ENCODE measurements at places on chromosomes 5 and 9.

DNA sequence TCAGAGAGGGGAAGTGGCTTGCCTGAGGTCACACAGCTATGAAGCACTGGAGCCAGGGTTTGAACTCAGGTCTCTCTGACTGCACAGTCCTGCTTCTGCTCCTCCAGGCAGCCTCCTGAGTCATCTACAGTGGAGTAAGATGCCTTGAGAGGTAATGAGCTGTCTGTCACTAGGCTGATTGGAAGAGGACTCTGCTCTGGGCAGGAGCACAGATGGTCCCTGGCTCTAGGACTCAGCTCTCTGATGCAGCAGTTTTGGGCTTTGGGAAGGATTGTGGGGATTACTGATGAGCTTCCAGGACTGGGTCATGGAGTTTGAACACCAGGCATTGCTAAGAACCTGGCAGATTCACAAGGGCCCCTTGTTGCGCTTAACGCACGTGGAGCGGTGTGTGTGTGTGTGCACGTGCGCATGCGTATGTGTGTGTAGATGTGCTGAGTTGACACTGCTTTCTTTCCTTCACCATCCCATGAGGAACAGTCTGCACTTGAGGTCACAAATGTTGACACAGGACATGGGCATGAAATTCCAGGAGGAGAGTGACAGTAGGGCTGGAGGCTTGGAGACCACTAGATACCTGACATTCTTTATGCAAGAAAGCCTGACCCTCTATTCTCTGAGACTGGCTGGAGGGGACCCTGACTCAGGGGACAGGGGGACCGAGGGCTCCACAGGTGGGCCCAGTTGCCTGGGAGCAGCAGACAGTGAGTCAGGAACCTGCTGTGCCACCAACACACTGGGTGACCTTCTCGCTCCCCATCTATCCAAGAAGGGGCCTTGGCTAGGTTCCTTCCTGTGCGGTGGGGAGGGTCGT, 170.5 kb downstream of the RGS3 start:
- DNase-seq: no peak

- DNase-seq: no peak
Measured at GRCh38 chr5:54476682-54477081, 21.2 kb downstream of the HSPB3 start.

DNA sequence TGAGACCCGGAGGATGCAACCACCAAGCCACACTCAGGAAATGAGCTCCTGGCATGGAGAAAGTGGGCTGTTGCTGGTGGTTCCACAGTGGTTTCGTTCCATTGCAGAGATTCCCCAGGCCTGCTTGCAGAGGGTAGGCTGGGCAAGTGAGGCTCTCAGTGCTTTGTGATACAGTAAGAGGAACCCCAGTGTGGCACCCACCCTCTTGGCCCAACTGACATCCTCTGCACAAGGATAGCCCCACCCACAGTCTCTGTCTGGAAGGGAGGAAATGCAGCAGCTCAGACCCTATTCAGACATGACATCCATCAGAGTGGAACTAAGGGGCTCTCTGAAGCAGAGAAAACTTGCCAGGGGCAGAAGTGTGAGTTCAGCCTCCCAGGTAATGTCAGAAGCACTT, 69.6 kb upstream of the FSTL4 start:
- no peak for DNase-seq

GRCh38 chr9:7216004-7216841, 458.4 kb downstream of the KDM4C start:
- peak; percentile 42 for DNase-seq

DNA sequence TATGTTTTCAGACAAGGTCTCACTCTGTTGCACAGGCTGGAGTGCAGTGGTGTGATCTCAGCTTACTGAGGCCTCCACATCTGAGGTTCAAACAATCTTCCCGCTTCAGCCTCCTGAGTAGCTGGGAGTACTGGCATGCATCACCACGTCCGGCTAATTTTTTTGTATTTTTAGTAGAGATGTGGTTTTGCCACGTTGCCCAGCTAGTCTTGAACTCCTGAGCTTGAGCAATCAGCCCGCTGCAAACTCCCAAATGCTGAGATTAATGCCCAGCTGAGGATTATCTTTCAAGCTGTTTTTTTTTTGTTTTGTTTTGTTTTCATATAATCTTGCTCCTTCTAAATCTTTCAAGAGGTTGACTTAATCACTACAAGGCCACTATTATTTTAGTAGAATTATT, 47.3 kb upstream of the SLC28A3 start:
- no peak for DNase-seq

DNA sequence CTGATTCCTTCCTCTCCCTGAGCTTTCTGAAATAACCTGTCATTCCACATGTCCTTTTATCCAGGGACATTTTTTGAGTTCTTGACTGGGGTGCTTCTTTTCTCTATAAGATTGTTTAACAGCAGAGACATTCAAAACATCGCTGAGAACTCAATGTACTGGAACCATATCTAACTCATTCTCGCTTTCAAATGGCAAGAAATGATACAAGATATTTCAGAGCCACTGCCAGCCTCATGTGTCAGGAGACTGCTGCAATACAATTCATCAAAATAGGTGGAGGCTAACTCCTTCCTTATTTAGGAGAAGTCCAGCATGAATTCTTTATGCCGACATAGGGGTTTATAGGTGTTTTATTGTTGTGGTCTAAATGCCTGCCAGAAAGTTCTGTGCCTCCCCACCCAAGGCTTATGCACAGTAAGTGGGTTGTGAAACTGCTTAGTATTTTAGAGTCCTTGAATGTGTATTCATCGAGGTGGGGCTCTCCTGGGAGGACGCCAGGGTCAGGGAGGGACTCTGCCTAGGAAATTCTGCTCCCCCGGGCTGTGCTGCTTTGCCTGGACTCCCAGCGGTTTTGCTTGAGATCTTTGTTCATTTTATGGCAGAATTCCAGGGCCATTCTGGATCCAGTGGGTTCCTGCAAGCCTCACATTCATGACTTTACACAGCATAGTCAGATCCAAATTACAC, 53.9 kb downstream of the ZNF474 start:
- no peak for DNase-seq

GRCh38 chr9:73573235-73573634, 421.6 kb downstream of the ANXA1 start:
- no peak for DNase-seq

DNA sequence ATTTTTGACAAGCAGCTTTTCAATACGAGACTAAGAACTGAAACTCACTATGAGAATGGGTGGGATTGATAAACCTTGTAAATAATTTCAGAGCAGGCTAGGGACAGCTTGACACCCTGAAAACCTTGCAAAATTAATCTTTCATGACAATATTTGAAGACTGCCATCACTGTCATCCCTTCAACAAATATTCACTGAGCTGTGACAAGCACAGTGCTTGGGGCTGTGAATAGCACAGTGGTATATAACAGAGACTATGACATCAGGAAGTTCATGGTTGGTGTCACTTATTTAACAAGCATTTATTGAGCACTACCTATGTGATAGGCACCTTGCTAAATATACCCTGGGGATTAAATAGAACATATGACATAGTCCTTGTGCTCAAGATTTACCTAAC, 741.0 kb upstream of the RIOK2 start:
- no peak for DNase-seq

DNA sequence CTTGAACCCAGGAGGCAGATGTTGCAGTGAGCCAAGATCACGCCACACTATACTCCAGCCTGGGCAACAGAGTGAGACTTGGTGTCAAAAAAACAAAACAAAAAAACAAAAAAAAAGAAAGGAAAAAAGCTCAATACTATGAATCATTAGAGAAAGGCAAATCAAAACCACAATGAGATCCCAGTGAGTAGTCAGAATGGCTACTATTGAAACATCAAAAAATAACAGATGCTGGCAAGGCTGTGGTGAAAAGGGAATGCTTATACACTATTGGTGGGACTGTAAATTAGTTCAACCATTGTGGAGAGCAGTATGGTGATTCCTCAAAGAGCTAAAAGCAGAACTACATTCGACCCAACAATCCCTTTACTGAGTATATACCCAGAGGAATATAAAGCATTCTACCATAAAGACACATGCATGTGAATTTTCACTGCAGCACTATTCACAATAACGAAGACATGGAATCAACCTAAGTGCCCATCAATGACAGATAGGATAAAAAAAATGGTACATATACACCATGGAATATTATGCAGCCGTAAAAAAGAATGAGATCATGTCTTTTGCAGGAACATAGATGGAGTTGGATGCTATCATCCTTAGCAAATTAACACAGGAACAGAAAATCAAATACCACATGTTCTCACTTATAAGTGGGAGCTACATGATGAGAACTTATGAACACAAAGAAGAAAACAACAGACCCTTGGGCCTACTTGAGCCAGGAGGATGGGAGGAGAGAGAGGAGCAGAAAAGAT, 81.9 kb upstream of the ARRDC3 start:
- DNase-seq: no peak

- DNase-seq: no peak
Measured at GRCh38 chr5:157554179-157555036, 21.2 kb downstream of the ADAM19 start.

DNA sequence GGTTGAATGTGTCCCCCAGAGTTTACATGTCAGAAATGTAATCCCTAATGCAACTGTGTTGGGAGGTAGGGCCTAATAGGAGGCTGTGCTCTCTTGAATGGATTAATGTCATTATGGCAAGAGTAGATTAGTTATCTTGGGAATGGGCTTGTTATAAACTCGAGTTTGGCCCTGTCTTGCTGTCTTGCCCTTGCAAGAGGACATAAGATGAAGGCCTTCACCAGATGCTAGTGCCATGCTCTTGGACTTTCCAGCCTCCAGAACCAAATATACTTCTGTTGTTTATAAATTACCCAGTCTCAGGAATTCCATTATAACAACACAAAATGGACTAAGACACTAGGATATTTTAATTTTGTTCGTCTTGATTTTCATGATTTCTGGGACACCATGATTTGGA, 5.4 kb downstream of the PIK3R1 start:
- DNase-seq: no peak

DNA sequence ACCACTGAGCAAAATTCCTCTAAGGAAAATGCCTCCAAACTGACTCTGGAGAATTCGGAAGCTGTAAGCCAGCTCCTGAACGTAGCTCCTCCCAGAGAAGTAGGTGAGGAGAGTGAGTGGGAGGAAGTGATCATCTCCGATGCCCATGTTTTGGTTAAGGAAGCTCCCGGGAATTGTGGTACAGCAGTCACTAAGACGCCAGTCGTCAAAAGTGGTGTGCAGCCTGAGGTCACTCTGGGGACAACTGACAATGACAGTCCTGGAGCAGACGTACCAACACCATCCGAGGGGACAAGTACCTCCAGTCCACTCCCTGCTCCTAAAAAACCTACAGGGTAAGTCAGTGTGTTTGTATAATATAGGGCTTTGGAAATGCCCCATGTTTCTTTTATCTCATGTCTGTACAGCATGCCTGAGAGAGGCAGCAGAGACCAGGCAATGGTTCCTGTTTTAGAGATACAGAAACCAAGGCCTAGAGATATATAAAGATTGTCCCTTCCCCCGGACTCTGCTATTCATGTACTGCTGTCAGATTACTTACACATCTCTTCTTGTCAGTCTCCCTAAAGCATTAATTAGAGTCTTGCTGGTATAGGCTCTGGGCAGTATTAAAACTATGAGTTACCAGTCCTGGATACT, 23.9 kb downstream of the HMGXB3 start:
- no peak for DNase-seq

- DNase-seq: no peak
Measured at GRCh38 chr5:6029811-6030271, 348.5 kb downstream of the MED10 start.

GRCh38 chr9:108746864-108747263, 108.9 kb downstream of the ACTL7B start:
- no peak for DNase-seq

DNA sequence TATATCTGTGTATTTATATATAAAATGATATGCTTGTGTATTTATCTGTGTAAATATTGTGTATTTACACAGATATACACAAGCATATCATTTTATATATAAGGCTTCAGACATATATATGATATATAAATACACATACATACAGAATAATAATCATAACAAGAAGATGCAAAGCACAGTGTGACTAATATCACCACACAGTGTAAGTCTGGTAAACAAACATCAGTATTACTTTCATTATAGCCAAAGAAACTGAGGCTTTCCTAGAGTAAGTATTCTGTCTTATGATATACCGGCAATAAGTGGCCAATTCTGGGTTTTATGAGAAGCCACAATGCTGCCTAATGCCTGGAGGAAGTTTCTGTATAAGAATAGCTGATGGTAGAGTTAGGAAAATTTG, 29.9 kb upstream of the RAPGEF6 start:
- DNase-seq: no peak

GRCh38 chr5:145983446-145983845, 47.1 kb downstream of the SH3RF2 start:
- no peak for DNase-seq

- no peak for DNase-seq
Measured at GRCh38 chr9:121262953-121263352, 5.0 kb upstream of the GSN start.

DNA sequence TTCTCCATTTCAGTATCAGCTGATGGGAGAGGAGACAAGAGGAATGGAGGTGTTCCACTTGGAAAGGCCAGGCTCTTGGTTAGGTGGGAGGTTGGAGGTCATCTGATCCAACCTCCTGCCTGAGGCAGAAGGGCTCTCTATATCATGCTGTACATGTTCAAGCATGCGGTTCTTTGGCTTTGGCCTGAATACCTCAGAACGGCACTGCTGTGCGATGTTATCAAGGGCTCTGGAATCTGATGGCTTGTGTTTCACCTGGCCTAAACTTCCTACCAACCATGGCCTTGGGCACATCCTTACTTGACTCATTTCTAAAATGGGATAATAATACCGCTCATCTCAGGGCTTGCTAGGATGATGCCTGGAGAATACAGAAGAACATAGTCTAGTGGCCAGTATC, 90.1 kb upstream of the FAM169A start:
- no peak for DNase-seq

- DNase-seq: no peak
Measured at GRCh38 chr5:96645091-96645490, 17.1 kb upstream of the CAST start.

DNA sequence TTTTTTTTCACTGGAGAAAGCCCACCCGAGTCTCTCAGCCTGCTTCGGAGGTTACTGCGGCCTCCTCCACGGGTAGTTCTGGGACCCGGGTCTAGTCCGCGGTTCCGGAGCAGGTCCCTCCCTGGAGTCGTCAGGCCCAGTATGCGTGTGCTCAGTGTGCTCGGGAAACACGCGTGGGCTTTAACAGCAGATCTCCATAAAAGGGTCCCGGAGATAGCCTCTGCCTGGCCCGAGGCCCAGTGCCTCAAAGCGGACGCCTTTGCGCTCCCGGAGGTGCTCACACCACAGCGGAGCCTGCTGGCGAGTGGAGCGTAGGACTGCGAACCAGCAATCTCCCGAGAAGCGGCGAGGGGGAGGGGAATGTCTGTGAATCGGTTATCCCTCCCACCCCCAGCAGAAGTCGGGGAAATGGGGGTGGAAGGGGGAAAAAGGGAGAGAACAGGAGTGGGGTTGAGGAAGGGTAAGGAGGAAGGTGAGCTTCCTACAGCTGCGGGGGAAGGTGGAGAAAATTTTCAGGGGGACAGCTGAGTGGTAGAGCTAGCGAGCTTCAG, 28.7 kb downstream of the CDKN2A start:
- no peak for DNase-seq

Data from stimulated activated CD4-positive, alpha-beta T cell treated with anti-CD3 and anti-CD28 coated beads, TNF-alpha, amount 100 ng/mL, for 48 hours (primary cell).